ENCODE measurements at places on chromosomes 5 and 9.

DNA sequence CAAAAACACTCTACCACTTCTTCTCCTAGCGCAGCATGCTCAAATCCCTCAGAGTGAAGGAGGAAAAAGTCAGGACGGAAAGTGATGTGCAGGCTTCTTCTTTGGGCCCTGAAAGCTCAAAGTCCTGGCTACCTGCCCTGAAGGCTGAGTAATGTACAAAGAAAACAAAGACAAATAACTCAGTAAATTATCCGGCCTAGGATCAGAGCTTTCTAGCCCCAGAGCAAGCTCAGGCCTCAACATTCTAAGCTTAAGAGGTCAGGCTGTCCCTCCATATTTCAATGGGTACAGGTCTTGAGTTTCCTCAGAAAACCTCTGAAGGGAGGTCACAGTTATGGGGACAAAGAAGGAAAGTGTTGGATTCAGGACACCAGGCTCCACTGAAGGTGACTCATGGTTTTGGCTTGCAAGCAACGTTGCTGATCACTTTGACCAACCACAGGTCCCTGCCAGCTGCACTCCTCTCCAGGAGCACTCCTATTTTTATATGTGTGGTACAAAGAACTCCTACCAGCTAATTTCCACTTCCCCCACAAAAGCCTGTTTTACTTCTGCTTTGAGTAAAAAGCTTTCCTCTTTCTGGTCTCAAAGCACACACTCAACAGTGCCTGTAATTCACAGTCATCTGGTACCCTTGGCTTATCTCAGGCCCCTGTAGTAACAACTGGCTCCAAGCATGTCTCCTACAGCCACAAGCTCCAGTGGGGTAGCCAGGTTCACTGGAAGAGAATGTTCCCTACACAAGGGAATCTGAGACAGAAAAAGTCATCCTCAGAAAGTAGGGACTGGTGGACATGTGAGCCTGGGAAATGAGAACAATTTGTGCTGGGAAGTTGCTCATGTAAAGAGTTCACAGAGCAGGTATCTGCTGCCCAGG is 115.7 kb downstream of the UGCG start:
- no peak for DNase-seq

- no peak for DNase-seq
These were observed 250.3 kb downstream of the SEC61B start for GRCh38 chr9:99472240-99472915.

- DNase-seq: peak; percentile 8
These were observed 73.3 kb upstream of the PHF24 start for GRCh38 chr9:34884747-34885189.

- DNase-seq: no peak
These were observed 29.4 kb upstream of the TTLL11 start for GRCh38 chr9:122122468-122122867.

- no peak for DNase-seq
These were observed 191.8 kb downstream of the TMEM38B start for GRCh38 chr9:105886136-105886535.

- no peak for DNase-seq
These were observed 34.2 kb downstream of the MTAP start for GRCh38 chr9:21836437-21837161.

All from activated CD4-positive, alpha-beta T cell treated with anti-CD3 and anti-CD28 coated beads for 24 hours (primary cell).